ENCODE measurements at places on chromosomes 6 and 20.
A peak's percentile ranks its signal among the peaks of the same experiment; 100 is the strongest.

GRCh38 chr20:47552996-47553395, 51.3 kb downstream of the NCOA3 start:
- DNase-seq: no peak

- DNase-seq: no peak
Observed at GRCh38 chr20:33810259-33810658, 889 bp upstream of the CHMP4B start.

DNA sequence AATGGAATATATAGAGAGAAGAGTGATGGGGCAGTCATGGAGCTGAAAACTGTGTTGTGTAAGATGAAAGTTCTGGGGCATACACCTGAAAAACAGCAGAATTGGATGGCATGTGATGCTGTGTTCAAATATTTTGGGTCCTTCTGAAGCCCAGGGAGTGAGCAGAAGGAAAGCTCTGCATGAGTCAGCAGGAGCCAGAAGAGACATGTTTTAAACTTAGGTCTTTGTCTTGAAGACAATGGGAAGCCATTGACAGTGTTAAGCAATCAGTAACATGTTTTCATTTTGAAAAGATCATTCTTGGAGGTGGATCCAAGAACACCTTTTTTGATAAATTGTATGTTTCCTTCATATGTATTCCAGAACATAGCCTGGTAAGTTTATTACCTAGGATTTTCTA, 38.9 kb upstream of the MAFB start:
- no peak for DNase-seq

- no peak for DNase-seq
Observed at GRCh38 chr6:1904466-1904799, 294.7 kb downstream of the FOXC1 start.

- no peak for DNase-seq
Observed at GRCh38 chr20:61876952-61877728, 188.5 kb downstream of the TAF4 start.

- no peak for DNase-seq
Observed at GRCh38 chr20:61119794-61120410, 132.2 kb upstream of the CDH4 start.

- DNase-seq: peak; percentile 14
Observed at GRCh38 chr6:49550492-49551077, at the start of gene C6orf141. Gene C6orf141, plus strand, starts transcription at chr6:49550668. Its CDS starts 125 bp downstream, at chr6:49550793.

- no peak for DNase-seq
Observed at GRCh38 chr6:114816678-114817077, 473.9 kb upstream of the HS3ST5 start.

GRCh38 chr6:136757150-136757549, 35.1 kb downstream of the MAP3K5 start:
- peak; percentile 70 for DNase-seq

- no peak for DNase-seq
Observed at GRCh38 chr6:149984773-149985172, 21.0 kb downstream of the ULBP1 start.

GRCh38 chr20:2305946-2306345, 10.1 kb downstream of the TGM3 start:
- no peak for DNase-seq

GRCh38 chr6:25053875-25054371, 118.2 kb upstream of the RIPOR2 start:
- DNase-seq: peak; percentile 80

DNA sequence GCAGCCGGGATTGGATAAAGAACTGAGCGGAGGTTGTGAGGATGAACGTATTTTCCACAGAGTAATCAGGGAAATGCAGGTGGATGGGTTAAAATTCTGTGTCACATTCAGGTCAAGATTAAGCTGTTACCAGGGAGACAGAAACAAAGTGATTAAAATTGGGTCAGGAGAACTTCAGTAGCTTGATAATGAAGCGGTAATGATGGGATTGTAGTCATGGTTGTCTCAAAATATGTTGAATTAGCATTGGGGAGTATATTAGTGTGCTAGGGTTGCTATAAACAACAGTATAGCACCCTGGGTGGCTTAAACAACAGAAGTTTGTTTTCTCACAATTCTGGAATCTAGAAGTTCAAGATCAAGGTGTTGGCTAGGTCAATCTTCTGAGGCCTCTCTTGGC, 155.5 kb downstream of the GJA1 start:
- DNase-seq: no peak

- no peak for DNase-seq
Observed at GRCh38 chr6:120141601-120142000, 792.0 kb upstream of the MAN1A1 start.

GRCh38 chr6:158047127-158047518, 65.5 kb downstream of the SYNJ2 start:
- DNase-seq: no peak

GRCh38 chr6:30781743-30782424, 37.5 kb upstream of the IER3 start:
- peak; percentile 100 for DNase-seq

DNA sequence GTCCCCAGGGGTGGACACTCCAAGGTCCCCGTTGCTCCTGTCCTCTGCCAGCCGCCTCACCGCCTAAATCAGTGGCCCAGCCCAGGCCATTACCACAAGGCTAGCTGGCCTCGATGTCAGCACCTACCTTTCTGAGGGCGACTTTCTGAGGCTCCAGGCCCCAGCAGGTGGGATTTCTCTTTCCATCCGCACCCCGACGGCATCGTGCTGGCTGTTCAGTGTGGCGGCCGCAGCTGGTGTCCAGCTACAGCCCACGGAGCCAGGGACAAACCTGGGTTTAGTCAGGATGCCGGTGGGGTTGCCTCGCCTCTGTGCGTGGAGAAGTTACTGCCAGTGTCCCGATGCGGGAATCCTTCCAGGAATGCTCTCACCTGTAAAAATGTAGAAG, 60.8 kb downstream of the ERMARD start:
- DNase-seq: no peak

Data from choroid plexus epithelial cell (primary cell).